ENCODE measurements at places on chromosomes 7 and 10.

DNA sequence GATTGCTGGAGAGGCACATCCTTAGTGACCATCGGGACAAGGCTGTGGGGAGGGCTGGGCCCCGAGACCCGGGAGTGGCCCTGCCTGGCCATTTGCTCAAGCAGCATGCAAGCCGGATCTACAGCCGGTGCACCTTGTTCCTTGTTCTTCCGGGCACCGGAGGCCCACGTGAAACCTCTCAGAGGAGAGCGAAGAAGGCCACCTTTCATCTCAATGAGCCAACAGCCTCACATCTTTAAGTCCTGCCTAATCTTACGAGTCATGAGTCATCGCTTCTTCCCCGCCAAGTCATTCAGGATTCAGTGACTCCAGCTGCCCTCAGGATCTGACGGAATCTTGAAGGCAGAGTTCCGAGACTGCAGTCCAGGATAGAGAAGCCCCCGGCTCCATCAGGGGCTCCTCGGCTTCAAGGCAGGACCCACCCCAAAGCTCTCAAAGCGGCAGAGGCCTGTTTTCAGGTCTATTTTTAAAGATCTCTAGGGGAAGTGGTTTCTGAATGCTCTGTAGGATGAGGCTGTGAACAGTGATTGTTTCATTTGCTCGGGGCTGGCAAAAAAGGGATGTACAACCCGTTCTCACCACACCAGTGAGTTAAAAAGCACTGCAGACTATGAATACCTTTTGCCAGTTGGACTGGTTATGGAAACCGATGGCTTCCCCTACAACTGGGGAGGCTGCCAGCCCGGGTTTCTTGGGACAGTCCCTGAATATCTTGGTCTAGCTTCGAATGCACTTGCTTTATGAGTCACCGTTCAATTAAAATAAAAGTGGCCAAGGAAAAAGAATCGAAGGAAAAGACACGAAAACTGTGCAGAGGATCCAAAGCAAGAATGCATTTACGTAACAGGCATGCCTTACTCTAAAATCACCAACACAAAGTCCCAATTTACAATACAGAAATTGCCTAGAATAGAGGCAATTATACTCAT, 57.2 kb upstream of the ECHDC3 start:
- DNase-seq, result peak; percentile 78

GRCh38 chr7:10343108-10343507, 630.6 kb upstream of the PHF14 start:
- no peak for DNase-seq

- no peak for DNase-seq
Measured at GRCh38 chr10:74867351-74867750, 41.0 kb downstream of the KAT6B start.

GRCh38 chr7:1015196-1016121, 28.9 kb upstream of the GPR146 start:
- no peak for DNase-seq

- DNase-seq, result no peak
Measured at GRCh38 chr7:216360-217300, 24.3 kb downstream of the FAM20C start.

DNA sequence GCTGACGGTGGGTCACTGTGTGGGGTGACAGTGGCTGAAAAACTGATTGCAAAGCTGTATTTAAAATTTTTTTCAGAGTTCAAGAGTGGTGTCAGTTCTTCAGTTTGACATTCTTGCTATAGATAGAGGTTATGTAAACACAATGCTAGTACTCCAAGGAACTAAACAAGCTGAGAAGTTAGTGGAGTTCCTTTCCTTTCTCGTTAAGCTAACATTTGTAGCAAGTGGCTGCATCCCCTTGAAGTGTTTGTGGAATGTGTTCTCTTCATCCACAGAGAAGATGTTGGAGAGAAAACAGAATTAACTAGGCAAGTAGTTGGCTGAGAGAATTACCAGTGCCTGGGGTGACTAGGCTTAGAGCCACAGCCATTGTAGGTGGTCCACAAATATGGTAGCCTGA, 15.8 kb downstream of the CCNY start:
- no peak for DNase-seq

- DNase-seq, result no peak
Measured at GRCh38 chr7:130446259-130446658, 5.4 kb upstream of the CEP41 start.

DNA sequence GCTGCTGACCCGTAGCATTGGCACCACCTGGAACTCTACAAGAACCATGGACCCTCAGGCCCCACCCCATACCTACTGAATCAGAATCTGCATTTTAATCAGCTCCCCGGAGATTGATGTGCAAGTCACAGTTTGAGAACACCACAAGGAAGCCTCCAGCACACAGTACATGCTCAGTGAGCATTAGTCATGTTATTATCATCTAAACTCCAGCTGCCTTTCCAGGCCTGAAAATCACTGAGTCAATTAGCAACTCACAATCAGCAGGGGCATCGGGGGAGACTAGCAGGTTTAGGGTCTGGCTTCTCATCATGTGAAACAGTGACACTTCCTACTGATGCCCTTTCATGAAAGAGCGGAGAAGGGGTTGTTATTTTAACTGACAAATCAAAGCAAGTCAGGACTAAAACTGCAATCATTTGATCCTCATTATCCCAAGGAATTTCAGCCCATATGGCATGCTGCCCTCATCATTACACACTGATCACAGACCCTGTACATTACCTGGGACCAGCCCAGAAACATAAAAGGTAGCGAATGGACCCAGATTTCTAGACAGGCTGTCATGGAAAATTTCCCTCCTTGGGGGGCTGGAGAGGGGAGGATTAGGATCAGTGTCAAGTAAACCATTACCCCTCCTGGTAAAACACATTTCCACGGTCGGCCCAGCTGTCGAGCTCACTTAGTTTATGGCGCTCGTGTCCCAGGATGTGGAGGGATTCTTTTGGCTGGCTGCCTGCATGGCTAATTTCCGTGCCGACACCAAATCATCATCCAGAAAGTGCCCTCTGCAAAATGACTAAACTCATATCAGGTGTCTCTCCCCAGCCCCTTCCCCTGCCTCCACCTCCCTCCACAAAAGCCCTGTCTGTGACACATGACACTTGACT, 122.8 kb downstream of the PRLHR start:
- DNase-seq, result no peak

- no peak for DNase-seq
Measured at GRCh38 chr7:569071-569855, 49.6 kb upstream of the PDGFA start.

DNA sequence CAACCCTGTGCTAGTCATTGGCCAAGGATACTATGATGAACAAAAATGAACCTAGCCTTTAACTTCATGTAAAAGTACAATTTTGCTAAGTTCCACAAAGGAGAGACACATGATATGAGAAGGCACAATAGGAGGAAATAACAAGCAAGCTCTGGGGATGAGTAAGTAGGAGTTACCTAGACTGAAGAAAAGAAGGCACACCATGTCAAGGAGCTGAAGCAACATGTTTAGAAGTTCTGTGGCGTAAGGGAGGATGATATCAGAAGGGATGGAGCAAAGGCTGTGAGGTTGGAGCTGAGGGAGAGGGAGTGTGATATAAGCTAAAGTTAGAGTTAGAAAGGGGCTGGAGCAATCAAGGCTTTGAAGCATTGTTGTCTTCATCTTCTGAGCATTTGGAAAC, 25.6 kb downstream of the KIFBP start:
- DNase-seq, result no peak

- no peak for DNase-seq
Measured at GRCh38 chr7:78558566-78558965, 760.0 kb downstream of the PHTF2 start.

GRCh38 chr10:75765789-75766096, 334.3 kb downstream of the LRMDA start:
- DNase-seq, result no peak

GRCh38 chr10:96238646-96239623, 32.4 kb downstream of the BLNK start:
- DNase-seq, result no peak

- DNase-seq, result no peak
Measured at GRCh38 chr10:45452743-45453452, 78.9 kb downstream of the ALOX5 start.

- no peak for DNase-seq
Measured at GRCh38 chr10:54434782-54435181, 366.2 kb downstream of the PCDH15 start.

GRCh38 chr10:113139699-113140098, 189.7 kb downstream of the TCF7L2 start:
- DNase-seq, result no peak

GRCh38 chr7:42972699-42973500, 40.7 kb downstream of the MRPL32 start:
- no peak for DNase-seq
